ENCODE measurements at places on chromosomes 3 and 15.

GRCh38 chr3:3145831-3146230, 19.1 kb downstream of the TRNT1 start:
- DNase-seq, result peak; percentile 16

GRCh38 chr3:162586591-162586990, 1090.0 kb downstream of the OTOL1 start:
- DNase-seq, result peak; percentile 68

DNA sequence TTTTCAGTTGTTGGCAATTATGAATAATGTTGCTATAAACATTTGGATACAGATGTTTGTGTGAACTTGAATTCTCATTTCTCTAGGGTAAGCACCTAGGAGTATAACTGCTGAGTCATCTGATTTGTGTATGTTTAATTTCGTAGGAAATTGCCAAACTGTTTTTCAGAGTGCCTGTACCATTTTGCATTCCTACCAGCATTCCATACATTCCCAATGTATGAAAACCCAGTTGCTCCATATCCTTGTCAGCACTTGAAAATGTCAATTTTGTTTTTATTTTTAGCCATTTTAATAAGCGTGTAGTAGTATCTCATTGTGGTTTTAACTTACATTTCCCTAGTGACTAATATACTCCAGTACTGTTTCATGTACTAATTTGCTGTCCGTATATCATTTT, 98.5 kb upstream of the TSC22D2 start:
- DNase-seq, result peak; percentile 84

DNA sequence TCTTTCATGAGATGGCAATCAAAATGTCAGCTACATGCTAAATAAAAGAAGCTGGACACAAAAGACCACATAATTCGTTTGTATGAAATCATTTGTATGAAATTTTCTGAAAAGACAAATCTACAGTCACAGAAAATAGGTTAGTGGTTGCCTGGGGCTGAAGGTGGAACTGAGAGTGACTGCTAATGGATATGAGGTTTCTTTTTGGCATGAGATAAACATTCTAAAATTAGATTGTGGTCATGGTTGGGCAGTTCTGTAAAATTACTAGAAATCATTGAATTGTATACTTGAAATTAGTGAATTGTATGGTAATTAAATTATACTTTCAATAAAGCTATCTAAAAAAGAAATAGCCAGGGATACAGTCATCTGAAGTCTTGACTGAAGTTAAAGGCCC, 2.7 kb upstream of the DMXL2 start:
- DNase-seq, result no peak

DNA sequence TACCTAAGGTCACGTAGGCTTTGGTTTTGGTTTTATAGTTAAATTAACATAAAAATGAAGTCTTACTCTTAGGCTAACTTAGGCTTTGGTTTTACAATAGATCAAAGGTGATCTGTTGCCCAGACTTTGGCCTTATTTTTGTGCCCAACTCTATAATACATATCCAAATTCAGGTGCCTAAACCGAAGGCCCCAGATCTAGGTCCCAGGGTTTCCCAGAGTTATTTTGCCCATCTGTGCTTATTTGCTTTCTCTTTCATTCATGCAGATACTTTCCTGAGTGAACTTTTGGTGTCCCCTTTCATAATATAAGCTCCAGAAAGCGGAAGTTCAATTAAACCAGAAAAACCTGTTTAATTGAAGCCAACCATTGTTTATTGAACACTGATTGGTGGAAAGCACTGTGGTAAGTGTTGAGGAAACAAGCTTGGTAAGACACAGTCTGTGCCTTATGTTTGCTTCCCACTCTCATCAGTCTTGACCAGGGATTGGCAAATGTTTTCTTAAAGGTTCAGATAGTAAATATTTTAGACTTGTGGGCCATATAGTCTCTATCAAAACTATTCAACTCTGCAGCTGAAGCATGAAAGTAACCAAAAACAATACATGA, 209.7 kb downstream of the WDR72 start:
- no peak for DNase-seq

DNA sequence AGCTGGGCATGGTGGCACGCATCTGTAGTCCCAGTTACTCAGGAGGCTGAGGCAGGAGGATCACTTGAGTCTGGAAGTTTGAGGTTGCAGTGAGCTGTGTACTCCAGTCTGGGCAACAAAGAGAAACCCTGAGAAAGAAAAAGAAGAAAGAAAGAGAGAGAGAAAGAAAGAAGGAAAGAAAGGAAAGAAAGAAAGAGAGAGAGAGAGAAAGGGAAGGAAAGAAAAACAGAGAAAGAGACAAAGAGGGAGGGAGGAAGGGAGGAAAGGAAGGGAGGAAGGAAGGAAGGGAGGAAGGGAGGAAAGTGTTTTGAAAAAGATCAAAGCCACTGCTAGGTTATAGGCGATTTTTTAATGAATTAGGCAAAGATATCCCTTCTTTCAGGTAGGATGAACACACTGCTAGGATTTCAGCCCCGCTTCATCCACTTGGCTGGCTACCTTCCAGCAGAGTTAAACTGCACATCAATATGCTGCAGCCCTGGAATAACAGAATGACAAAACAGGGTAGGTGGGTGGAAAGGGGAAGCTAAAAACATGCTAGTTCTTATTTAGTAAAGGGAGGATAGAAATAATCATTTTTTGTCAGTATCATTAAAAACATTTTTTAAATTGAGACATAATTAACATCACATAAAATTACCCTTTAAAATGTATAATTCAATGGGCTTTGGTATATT, 12.8 kb upstream of the PPARG start:
- DNase-seq, result no peak

GRCh38 chr3:116288485-116288884, 156.8 kb downstream of the LSAMP start:
- DNase-seq, result no peak

DNA sequence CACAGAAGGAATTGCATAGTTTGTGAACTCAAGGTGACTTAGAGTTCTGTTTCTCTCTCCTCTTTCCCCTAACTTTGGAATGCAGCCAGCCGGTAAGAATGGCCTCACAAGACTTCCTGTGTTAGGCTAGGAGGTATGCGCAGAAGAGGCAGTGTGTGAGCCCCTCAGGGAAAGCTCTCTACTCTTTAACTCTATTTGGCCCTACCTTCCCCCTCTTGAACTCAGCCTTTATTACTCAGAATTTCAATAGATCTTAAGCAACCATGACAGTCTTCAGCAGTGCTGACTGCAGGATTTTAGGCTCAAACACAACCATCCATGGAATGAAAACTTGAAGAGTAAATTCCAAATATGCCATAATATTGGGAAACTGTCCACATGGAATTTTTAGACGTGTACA, 209.5 kb downstream of the DTWD1 start:
- DNase-seq, result peak; percentile 75

DNA sequence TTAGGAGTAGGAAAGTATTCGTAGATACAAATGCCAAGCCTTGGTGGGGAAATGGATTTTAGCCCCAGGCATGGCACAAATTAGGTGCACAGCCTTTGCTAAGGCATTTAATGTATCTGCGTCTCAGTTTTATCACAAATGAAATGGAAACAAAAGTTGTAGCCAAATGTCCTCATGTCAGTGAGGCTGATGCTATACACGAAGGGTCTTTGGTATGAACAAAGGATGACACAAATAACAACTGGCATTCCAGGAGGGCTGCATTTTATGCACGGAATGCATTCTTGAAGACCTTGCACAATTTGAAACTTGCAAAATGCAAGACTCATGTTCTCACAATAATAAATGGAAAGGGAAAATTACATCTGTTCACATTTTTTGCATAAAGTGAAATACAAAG, 181.9 kb downstream of the SV2B start:
- no peak for DNase-seq

DNA sequence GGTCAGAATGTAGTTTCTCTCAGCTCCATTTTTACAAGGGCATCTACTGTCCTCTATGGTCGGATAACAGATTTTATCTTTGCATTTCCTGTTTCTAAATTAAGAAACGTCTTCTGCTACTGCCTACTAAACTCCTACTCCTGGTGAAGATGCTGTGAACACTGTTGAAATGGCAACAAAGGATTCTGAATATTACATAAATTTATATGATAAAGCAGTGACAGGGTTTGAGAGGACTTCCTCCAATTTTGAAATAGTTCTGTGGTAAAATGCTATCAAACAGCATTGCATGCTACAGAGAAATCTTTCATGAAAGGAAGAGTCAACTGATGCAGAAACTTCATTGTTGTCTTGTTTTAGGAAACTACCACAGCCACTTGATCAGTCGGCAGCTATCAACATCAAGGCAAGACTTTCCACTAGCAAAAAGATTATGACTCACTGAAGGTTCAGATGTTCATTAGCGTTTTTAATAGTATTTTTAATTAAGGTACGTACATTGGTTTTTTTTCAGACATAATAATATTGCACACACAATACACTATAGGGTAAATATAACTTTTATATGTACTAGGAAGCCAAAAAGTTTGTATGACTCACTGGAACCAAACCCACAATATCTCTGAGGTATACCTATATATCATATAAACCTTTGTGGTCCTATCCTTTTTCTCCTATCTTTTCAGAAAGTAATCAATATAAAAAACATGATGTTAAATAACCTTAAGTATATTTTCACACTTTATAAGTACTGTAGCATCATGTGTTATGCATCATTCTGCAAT, 156.1 kb downstream of the STAG1 start:
- peak; percentile 53 for DNase-seq

GRCh38 chr3:27540231-27540630, 56.0 kb upstream of the SLC4A7 start:
- DNase-seq, result no peak

- DNase-seq, result peak; percentile 30
Observed at GRCh38 chr3:177262396-177262795, 65.1 kb upstream of the TBL1XR1 start.

DNA sequence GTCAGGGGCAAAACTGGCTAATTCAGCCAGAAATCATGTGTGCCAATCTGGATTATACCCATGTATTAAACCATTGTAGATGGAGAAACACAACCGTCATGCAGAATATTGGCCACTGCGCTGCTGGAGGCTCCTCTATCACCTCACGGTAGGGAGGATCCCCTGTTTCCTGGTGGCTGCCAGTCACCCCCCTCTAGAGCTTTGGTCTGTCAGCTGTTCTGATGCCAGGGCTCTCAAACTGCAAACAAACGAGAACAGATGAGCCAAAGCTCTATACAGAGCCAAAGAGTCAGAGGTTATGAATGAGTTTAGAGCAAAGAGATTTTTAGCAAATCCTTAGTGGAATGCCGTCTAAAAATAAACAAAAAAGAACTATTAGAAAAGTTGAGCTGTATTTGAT, 62.5 kb downstream of the IL20RB start:
- DNase-seq, result no peak

Measured in EH (cell line).